RKO (cell line): ENCODE measurements at places on chromosomes 4 and X.

DNA sequence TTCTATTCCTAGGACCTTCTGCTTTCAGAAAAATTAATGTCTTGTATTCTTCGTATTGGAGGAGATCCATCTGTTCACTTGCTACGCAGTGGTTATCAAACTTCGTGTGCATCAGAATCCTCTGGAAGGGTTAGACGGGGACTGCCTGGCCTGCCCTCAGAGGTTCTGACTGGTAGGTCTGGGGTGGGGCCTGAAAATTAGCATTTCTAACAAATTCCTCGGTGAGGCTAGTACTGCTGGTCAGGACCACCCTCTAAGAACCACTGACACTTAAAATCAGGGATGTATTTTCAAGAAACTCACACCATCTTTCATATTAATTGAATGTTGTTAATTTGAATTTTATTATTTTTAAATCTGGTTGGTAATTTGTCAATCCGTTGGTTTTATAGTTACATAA lies 63.0 kb downstream of the MAPK10 start:
- DNase-seq, result no peak

DNA sequence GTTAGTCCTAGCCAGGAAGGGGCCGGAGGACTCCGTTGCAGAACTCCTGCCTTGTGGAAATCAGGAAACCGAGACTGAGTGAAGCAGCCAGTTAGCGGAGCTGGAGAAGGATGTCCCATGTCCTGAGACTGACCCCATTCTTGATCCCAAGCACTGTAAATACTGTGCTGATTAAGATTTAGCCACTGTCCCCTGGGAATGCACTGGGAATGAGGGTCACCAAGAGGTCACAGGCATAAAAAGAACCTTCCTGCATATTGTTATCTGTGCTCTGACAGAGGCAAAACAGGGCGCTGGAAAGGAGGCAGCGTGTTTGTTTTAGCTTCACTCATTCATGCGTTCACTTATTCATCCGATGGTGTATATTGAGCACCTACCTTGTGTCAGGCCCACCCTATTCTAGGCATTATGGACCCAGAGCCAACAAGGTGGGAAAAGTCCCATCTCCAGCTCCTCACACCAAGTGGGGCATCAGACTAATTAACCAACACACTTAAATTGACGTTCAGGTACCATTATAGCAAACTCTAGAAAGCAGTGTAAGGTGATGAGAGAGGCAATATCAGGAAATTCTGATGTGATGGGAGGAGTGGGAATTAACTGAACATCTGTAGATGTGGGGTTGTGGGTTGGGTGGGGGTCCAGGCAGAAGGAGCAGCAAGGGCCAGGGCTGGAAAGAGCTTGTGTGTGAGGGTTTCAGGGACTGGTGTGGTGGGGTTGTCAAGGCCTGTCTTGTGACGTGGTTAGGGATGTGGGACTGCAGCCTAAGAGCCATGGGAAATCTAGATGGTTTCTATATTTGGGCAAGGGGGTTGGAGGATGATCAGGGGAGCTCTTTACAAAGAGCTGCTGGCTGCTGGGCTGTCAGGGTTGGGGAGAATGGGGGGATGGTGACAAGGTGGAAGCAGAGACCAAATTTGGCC lies 10.6 kb upstream of the SLC2A9 start:
- no peak for DNase-seq

GRCh38 chr4:153488006-153488891 lies 22.1 kb downstream of the TMEM131L start:
- DNase-seq, result no peak

- no peak for DNase-seq
These were observed 95.8 kb downstream of the SH3KBP1 start for GRCh38 chrX:19791562-19791961.

DNA sequence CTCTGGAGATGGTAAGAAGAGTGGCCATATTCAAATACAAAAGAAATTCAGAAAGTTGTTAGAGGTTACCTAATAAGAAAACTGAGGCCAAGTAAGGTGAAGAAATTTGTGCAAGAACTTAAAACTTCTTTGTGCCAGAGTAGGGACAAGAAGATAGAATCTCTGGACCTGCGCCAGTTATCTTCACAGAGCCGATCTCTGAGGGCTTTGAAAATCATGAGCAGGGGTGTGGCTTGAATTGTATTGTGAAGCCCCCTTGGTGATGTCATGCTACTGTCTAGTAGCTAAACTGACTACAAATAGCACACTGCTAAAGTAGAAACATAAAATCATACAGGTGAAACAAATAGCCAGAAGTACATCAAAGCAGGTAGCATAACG lies 184.6 kb downstream of the UGT8 start:
- no peak for DNase-seq

- peak; percentile 3 for DNase-seq
These were observed 434.2 kb downstream of the PPARGC1A start for GRCh38 chr4:23455456-23456158.

GRCh38 chr4:13701937-13702446 lies 74.5 kb upstream of the BOD1L1 start:
- no peak for DNase-seq

- DNase-seq, result peak; percentile 53
These were observed 315.9 kb downstream of the MAPK10 start for GRCh38 chr4:86043755-86044592.

- DNase-seq, result no peak
These were observed 56.9 kb downstream of the SOWAHB start for GRCh38 chr4:76841026-76841425.

DNA sequence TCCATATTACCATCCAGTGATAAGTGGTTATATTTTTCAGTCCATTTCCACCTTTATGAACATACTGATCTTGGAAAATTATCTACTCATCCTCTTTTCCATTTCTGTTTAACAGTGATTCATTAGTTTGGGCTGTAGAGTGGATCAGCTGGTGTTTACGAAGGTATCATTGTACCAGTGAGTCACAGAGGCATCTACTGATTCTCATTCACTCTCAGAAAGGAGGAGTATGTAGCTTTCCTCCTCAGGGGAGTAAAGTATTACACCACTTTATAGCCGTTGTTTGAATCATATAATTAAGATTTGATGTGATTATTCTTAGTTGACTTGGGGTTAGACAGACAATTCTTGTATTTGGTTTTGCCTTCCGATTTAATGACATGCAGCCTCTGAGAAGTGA lies 74.7 kb downstream of the GALNT7 start:
- DNase-seq, result peak; percentile 17

GRCh38 chr4:5337731-5338130 lies 286.5 kb downstream of the STK32B start:
- no peak for DNase-seq

DNA sequence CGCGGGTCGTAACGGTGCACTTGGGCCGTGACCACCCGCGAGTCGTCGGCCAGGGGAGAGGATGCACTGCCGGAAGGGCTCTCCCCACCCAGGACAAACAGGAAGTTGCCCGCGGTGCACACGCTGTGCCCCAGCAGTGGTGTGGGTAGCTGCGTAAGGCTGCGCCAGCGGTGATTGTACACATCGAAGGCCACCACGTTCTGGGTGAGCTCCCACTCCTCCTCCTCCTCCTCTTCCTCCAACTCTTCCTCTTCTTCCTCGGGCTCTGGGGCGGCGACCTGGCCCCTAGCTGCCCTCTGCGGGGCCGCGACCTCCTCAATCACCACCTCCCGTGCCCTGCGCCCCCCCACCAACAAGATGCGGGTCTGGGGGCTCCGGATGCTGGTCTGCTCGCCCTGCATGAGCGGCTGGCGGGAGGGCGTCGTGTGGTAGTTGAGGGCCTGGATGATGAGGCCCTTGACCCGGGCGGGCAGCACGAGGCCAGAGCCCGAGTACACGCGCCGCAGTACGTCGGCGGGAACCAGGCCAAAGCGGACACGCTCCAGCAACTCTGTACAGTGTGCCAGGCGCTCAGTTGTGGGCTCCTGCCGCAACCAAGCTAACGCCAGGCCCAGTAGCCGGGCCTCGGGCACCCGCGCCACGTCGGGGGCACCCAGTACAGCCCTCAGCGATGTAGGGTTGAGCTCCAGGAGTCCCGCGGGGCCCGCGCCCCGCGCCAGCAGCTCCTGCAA lies 1.4 kb downstream of the KLHL34 start:
- DNase-seq, result no peak

DNA sequence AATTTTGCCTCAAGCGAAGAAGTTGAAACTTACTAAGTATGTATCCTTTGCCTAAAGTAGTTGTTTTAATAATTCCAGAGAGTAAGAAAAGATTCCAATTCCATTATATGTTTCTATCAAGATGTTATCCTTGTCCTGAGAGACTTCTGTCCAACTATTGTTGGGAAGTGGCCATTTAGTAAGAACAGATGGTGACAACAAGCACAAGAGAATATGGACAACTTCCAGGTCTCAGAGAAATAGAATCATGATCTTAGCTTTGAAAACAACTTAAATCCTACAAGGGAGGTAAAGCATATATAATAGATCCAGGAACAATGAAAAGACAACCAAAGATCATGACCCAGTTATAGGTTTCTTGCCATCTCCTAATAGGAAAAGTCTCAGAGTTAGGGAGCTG lies 486.6 kb upstream of the PCDH10 start:
- DNase-seq, result no peak

- DNase-seq, result peak; percentile 85
These were observed 78.8 kb downstream of the RLIM start for GRCh38 chrX:74535408-74536151.

- no peak for DNase-seq
These were observed 24.9 kb upstream of the ZDHHC15 start for GRCh38 chrX:75547783-75548182.

- no peak for DNase-seq
These were observed 37.7 kb downstream of the CLCN5 start for GRCh38 chrX:49960061-49960460.

DNA sequence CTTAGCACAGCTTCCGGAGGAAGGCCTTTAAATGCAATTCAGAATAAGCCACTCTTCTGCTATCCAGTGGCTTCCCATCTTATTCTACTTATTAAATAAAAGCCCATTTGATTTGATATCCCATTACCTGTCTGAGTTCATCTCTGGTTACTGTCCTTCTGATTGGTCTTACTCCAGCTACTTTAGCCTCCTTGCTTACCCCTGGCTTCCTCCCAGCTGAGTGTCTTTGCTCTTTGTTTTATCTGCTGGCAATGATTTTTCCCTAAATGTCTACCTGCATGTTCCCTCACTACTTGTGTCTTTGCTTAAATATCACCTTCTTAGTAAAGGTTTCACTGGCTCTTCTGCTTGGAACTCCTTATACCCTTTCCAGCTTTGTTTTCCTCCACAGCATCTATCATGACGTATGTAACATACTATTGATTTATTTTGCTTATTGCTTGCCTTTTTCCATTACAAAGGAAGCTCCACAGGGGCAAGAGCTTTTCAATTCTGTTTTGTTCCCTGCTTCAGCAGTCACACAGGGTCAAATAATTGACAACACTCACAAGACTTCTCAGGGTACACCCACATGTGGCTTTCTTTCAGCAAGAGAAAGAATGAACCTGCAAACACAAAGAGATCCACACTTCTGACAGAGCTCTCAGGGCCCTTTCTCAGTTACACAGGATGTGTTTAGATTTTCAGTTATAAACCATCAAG lies 63.8 kb downstream of the TBC1D19 start:
- DNase-seq, result no peak

GRCh38 chrX:39859991-39860861 lies 237.5 kb downstream of the BCOR start:
- DNase-seq, result peak; percentile 81

GRCh38 chr4:17633600-17633999 lies 19.2 kb downstream of the MED28 start:
- no peak for DNase-seq

- peak; percentile 50 for DNase-seq
These were observed 42.5 kb upstream of the TLR2 start for GRCh38 chr4:153641532-153641931.

DNA sequence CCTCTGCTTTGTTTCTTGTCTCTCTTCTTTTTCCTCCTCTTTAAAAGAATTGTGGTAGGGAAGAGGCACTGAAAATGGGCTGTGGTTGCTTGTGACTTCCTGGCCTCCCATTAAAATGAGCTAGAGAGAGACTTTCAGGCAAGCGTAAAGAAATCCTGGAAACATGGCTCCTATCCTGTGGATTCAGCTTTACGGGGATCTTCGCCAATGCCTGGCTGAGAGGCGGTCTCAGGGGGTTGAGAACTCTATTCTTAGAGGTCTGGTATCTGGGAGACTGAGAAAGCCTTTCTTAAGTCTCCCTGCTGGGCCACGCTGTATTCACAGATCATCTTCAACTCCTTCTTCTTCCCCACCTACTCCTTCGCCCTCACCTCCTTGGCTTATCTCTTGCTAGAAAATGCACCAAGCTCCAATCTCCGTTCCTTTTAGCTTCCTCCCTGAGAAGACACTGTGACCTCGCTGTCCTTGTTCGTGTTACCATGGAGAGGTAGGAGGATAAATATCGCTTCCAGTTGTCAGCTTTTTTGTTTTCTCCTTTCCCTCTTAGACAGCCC lies 542 bp upstream of the KLF8 start:
- no peak for DNase-seq

- DNase-seq, result no peak
These were observed 17.4 kb downstream of the GALNT7 start for GRCh38 chr4:173185847-173186510.

DNA sequence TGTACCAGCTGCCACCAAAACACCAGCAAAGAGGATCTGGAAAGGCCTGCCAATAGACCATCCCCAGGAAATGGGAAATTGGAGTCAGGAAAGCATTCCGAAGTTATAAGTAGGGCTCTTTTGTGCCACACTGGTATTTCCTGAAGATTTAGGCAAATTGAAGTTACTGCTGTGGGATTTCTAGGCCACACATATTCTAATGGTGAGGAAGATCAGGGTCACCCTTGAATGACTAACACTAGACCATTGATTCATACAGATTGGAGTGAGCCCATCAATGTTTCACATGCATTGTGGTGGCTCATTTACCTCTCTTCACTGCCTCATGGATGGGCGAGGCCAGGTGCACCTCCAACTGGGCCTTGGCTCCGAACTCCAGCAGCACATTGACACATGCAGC lies 22.6 kb downstream of the ASB11 start:
- DNase-seq, result no peak

- DNase-seq, result no peak
These were observed 181.0 kb upstream of the TLL1 start for GRCh38 chr4:165692082-165692481.
